Stimulated activated naive CD8-positive, alpha-beta T cell treated with anti-CD3 and anti-CD28 coated beads, Interleukin-15, Interleukin-2, amounts not matched to agents 100 U/mL and 50 U/mL, for 24 hours (primary cell): ENCODE measurements at places on chromosomes 1 and 21.

GRCh38 chr1:8443558-8444194 is 125.8 kb downstream of the SLC45A1 start:
- no peak for DNase-seq

DNA sequence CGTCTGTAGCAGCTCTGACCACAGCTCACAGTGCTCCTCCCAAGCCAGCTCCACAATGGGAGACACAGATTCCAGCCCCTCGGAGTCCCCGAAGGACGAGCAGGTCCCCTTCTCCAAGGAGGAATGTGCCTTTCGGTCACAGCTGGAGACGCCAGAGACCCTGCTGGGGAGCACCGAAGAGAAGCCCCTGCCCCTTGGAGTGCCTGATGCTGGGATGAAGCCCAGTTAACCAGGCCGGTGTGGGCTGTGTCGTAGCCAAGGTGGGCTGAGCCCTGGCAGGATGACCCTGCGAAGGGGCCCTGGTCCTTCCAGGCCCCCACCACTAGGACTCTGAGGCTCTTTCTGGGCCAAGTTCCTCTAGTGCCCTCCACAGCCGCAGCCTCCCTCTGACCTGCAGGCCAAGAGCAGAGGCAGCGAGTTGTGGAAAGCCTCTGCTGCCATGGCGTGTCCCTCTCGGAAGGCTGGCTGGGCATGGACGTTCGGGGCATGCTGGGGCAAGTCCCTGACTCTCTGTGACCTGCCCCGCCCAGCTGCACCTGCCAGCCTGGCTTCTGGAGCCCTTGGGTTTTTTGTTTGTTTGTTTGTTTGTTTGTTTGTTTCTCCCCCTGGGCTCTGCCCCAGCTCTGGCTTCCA is 22.9 kb upstream of the VPS13D start:
- DNase-seq = no peak

DNA sequence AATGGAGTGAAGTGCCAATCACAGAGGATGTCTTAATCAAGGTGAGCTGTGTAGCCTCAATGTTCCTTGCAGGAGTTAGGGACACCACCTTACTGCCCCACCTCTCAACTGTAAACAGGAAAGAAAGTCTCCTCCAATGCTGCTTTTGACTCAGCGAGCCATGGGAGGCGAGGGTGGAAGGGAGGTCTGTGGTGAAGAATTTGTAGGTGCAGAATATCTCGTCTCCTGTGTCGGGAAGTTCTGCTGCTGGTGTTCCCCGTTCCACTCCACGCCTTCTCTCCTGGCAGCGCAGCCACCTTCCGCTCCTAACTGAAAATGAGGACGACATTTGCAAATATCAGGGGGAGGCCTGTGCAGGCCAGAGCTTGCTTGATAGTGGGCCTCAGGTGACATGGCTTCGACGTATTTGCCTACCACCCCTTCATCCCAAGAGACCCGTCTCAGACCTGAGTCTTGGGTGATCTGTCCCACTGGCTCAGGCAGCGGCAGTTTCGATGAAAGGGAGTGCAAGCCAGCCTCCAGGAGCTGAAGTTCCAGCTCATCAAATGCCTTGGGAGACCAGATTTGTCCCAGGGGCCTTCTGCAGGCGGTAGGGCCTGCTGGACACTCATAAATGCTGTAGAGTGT is 368.3 kb upstream of the C1orf174 start:
- no peak for DNase-seq

- no peak for DNase-seq
Measured at GRCh38 chr1:18058206-18058921, 49.2 kb upstream of the IGSF21 start.

DNA sequence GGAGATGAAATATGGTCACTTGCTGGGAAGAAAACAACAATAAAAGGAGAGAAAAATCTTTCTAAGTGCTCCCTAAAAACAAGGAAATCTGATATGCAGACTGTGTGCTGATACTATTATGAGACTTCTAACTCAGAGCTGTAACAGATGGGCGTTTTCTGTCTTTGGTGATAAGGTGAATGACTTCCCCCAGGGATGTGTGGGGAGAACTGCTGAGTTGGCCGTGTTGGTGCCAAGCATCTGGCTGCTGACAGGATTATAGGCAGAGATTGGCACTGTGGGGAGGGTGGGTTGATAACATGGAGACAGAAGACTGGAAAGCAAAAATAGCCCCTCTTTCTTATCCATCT is 438.5 kb upstream of the PLXNA2 start:
- no peak for DNase-seq

DNA sequence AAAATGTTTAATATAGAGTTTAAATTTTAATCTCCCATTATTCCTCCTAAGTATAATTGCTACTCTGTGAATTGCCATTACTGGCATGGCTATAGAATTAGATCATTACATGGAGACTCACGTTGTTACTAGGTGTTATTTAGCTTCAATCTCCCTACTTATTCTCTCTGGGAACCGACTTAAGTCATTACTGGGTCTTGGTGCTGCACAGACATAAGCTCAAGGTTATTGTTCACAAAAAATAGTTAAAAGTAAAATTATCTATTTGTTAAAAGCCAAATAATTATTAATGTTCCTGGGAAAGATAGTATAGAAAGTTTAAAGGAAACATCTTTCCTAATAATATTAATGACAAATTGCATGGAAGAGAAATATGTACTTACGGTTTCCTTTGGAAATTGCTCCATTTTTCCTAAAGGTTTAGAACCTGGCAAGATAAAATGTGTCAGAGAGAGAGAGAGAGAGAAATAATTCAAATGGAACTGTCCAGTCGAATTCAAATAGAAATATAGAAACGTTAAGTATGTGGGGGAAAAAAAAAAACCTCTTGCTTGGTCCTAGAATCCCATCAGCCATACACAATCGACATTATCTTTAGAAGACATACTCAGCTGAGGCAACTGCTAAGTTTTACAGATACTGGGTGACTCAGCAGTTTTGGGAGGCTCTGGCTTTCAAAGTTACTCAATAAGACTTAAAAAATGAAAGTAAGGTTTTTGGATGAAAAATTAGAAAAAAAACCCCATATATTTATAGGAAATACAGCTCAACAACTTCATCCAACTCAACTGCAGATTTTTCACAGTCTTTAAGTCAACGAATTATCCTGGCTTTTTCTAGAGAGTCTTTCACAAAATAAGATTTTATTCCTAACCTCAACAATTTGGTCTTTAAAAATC is at the start of gene SPTA1:
Gene SPTA1, minus strand, starts transcription at position 605 of the 899 bp plus-strand sequence. Its CDS starts 198 bp downstream, at position 407.
- DNase-seq = no peak
